ENCODE measurements at places on chromosomes 1 and 21.

- DNase-seq: no peak
These were observed 366.5 kb downstream of the MATN1 start for GRCh38 chr1:30356839-30357238.

DNA sequence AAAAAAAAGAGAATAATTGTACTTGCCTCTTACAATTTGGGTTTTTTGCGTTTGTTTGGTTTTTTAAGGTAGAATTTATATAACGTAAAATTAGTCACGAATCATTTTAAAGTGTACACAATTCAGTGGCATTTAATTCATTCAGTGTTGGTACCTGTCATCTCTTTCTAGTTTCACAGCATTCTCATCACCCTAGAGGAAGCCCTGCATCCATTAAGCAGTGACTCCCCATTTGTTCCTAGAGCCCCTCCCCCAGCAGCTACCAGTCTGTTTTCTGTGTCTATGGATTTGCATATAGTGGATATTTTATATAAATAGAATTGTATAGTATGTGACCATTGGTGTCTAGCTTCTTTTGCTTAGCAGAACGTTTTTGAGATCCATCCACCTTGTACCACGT lies 233.2 kb upstream of the FMN2 start:
- no peak for DNase-seq

DNA sequence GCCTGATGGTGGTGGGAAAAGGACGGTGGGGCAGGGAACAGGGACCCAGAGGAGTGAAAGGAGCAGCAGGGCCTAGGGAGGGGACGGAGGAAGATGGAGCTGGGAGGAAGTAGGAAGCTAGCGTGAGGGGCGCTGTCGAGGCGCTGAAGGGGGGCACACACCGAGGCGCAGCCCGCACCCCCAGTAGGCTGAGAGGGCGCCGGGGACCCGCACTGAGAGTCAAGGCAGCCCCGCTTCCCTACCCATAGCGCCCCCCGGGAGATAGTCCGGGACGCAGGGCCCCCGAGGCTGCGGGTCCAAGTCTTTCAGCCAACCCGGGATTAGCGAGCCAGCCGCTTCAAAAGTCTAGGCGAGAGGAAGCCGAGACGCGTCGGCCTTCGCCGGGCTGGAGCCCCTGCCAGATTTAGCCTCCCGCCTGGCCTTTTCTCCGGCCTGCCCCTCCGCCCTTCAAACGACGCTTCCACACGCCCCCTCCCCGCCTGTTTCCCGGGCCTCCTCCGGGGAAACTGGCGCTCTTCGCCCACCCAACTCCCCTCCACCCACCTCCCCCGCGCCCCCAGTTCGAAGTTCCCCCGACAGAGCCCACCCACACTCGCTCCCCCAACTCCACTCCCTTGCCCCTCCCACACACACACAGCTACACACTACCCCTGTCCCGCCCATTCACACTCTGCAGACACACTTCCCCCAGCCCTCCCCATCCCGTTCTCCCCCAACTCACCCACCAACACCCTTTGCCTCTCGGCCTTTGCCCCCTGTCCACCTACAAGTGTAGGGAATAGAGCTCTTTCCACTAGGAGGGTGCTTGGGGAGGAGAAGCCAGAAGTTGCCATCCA lies 7.8 kb upstream of the PROX1 start:
- no peak for DNase-seq

- DNase-seq: no peak
These were observed 54.8 kb upstream of the CD34 start for GRCh38 chr1:207965392-207966387.

DNA sequence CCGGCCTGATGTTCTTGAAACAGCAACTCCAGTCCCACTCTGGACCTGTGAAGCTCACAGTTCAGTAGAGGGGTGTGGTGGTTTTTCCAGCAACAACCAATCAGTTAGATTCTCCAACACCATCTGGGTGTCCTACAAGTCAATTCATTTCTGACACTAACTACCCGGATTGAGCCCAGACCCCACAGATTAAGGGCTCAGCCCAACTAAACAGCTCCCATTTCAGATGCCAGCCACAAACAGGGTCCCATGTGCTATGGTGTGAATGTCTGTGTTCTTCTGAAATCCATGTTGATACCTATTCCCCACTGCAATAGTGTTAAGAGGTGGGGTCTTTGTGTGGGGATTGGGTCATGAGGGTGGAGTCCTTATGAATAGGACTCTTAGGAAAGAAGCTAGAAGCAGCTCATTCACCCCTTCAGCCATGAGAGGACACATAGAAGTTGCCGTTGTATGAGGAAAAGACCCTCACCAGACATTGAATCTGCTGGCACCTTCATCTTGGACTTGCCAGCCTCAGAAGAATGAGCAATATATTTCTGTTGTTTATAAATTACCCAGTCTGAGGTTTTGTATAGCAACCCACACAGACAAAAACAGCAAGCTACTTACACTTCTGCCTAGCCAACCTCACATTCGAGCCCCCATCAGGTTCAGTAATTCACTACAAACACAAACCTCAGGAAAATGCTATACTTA lies 53.6 kb downstream of the IRF2BP2 start:
- DNase-seq: no peak

- no peak for DNase-seq
These were observed 32.3 kb upstream of the NR5A2 start for GRCh38 chr1:199995096-199995685.

DNA sequence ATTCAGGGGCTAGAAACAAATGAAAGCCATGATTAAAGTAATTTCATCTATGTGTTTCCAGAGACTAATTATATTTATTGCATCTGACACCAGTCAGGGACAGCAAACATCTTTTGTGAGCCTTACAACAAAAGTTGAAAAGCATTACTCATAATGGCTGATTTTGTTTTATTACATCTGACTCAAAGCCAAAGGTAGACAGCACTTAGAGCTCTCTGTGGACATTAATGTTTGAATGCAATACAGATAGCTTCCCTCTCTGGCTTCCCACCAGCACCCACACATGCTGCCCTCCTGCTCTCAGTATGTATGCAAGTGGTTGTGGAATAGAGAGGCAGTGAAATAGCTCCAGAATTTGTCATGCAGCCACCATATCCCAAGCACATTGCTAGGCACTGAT lies 198.7 kb downstream of the SETD4 start:
- DNase-seq: no peak
